Stimulated activated CD8-positive, alpha-beta memory T cell treated with anti-CD3 and anti-CD28 coated beads, Interleukin-2, amount 100 ng/mL, for 48 hours (primary cell): ENCODE measurements at places on chromosomes 1 and 21.

GRCh38 chr1:157696966-157697628 lies 3.5 kb downstream of the FCRL3 start:
- DNase-seq: no peak

- no peak for DNase-seq
Measured at GRCh38 chr1:46571691-46572225, 20.3 kb upstream of the KNCN start.

- no peak for DNase-seq
Measured at GRCh38 chr1:245694753-245695195, 540.0 kb downstream of the KIF26B start.

DNA sequence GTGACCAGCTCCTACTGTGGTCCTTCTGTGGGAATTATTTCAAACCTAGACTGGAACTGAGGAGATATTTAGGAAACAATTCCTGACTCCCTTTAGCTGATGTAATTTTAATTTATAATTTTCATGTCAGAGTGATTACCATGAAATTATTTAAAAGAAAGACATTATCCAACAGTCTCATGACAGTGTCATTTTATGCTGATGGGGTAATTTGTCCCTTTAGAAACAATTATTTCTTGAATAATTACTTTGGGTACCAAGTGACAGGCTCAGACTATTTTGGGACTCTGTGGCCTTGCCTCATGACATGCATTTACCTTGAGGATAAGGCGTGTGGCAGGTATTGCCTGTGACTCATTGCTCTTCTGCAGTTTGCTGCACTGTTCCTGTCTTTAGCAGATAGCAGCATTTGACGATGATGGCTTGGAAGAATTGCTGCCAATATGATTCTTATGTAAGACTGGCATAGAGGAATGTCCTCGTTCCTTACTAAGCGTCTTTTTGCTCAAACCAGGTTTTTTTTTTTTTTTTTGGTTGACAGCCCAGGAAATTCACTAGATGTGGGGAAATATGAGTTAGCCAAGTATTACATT lies 206.0 kb upstream of the HMCN1 start:
- DNase-seq: no peak

DNA sequence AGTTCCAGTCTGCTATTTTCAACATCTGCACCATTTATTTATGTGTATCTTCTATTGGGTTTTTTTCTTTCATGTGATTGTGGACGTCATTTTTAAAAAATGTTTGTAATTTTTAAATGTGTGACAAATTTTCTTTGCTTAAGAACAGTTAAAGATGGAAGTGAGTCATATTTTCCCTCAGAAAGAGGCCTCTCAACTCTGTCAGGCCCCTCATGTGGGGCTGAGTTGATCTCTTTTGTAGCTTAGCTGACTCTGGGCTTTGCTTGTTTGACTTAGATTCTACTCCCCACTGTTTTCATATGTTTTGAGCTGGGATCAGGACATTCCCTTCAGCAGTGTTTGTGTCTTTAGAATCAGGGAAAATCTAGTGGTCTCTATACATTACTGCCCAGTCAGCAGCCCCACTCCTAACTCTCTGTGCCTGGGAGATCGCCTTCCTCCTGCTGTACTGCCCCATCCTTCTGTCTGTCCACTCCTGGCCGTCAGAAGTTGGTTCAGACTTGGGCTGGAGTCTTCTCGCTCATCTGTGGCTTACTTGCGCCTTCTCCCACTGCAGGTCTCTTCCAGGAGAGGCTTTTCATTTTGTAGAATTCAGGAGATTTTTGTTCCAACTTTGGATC lies 137.4 kb downstream of the DYRK1A start:
- no peak for DNase-seq

- DNase-seq: no peak
Measured at GRCh38 chr1:185500001-185500626, 183.1 kb upstream of the IVNS1ABP start.

DNA sequence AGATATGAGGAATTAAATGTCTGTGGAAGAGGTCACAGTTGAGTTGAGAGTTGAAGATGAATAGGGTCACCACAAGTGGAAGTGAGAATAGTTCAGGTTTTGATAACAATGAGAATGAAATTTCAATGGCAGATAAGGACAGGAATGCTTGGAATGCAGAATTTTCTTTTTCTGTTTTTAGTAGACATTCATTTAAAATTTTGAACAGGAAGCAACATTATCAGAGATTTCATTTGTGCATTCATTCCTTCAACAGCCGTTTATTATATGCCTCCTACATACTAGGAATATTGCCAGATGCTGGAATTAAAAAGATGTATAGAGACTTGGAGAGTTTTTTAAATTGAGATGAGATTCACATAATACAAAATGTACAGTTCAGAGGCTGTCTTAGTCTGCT lies 126.8 kb downstream of the ITSN1 start:
- DNase-seq: no peak

GRCh38 chr1:219574484-219575087 lies 38.3 kb downstream of the ZC3H11B start:
- no peak for DNase-seq

GRCh38 chr1:21149430-21149854 lies 27.3 kb downstream of the EIF4G3 start:
- DNase-seq: no peak

DNA sequence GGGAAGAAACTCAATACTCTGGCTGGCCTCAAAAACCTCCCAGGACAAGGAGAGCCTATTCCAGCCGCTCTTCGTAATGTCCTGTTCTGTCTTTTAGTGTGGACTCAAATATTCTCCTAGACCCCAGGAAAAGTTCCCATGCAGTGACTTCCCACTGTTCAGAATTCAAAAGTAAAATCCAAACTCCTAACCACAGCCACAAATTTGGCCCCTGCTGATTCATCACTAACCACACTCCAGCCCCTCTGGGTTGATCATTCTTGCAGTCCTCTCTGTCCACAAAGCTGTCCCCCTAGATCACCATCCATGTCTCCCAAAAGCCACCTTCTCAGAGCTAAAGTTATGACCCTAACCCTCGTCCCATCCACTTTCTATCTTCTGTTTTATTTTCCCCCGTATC lies 5.1 kb downstream of the CTNNBIP1 start:
- DNase-seq: no peak

GRCh38 chr1:32485554-32486255 lies 20.8 kb downstream of the ZBTB8B start:
- DNase-seq: no peak

GRCh38 chr1:180085331-180085730 lies 69.3 kb upstream of the QSOX1 start:
- no peak for DNase-seq

- no peak for DNase-seq
Measured at GRCh38 chr1:20164694-20165202, 21.1 kb upstream of the UBXN10 start.

DNA sequence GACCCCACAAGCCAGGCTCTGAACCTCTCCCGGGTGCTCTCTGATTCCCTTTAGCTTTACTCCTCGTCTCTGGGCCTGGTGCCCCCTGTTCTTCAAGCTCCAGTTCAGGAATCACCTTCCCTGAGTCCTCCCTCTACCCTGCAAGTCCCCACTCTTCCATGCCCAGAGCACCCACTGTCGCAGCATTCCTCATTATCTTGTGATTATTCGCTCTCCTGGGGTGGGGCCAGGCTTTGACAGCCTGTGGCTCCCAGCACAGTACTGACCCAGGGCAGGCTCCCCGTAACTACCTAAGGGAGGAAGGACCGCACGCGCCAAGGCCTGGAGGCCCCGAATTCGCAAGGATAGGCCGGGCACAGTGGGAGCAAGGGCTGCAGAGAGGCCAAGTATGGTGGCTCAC lies 734 bp upstream of the C1orf210 start:
- no peak for DNase-seq

- no peak for DNase-seq
Measured at GRCh38 chr1:25994402-25995150, 3.3 kb downstream of the PAFAH2 start.

GRCh38 chr1:245589316-245589715 lies 434.5 kb downstream of the KIF26B start:
- DNase-seq: no peak

DNA sequence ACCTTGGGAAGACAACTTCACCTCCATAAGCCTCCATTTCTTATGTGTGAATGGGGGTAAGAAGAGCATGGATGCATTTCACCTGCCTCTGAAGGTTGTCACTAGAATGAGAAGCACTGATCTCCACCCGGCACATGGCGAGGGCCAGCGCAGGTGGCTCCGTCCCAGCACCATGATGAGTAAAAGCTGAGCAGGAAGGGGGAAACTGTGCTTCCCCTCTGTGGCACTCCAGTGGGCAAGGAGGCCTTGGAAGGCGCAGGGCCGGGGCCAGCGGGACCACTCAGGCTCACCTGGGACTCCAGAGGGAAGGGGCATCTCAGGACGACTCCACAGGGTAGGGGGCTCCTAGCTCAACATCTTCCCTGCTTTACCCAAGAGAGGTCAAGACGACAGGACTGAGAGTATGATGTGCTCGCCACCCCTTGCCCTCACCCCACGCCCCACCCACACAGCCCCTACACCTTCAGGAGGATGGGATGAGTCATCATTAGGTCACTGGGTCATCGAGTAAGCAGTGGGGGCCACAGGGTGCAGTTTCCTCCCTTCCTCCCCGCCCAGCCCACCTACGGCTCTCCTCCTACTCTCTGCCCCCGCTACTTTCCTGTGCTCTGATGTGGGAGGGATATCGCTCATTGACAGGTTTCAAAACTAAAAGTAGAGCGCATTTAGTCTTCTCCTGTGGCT lies 112.1 kb downstream of the HIVEP3 start:
- peak; percentile 58 for DNase-seq

- DNase-seq: no peak
Measured at GRCh38 chr1:171210355-171210754, 25.3 kb downstream of the FMO2 start.

GRCh38 chr1:67651031-67651430 lies 34.0 kb upstream of the GADD45A start:
- DNase-seq: no peak

- no peak for DNase-seq
Measured at GRCh38 chr1:38005195-38006007, at the start of gene FHL3. Gene FHL3, minus strand, starts transcription at chr1:38005514. Its CDS starts 6,102 bp downstream, at chr1:37999412.

DNA sequence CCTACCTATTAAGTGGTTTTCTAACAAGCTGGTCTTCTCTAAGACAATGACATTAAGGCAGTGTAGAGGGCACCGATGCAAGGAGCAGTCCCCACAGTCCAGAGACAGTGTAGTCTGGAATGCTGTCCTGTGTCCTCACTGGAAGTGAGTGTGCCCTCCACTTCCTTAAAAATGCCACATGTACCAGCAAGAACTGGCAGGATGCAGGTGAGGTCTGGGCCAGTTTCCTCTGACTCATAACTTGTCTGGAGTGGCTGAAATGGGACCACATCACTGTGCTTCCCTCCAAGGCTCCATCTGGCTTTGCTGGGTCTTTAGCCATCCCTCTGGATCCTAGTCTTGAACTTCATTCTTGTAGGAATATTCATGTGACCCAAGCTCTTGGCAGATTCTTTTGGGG lies 170.5 kb upstream of the KIAA0040 start:
- DNase-seq: no peak

DNA sequence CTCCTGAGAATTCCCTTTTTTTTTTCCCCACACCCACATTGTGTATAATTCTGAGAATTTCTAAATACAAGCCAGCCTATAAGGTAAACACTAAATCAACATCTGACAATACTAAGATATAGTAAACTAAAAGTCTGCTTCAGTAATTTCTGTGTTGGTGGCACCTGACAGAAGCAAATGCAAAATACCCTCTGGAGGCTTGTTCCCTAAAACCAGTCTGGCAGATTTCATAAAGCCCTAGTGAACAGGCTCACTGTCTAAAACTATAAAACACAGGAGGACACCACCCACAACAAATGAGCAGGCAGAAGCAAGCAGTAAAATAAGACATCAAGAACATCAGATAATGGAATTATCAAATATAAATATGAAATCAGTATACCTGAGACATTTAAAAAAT lies 11.5 kb downstream of the TRIM33 start:
- DNase-seq: no peak
